ENCODE measurements at places on chromosomes 1 and 21.

GRCh38 chr1:154747380-154747739, 122.7 kb downstream of the KCNN3 start:
- no peak for DNase-seq

DNA sequence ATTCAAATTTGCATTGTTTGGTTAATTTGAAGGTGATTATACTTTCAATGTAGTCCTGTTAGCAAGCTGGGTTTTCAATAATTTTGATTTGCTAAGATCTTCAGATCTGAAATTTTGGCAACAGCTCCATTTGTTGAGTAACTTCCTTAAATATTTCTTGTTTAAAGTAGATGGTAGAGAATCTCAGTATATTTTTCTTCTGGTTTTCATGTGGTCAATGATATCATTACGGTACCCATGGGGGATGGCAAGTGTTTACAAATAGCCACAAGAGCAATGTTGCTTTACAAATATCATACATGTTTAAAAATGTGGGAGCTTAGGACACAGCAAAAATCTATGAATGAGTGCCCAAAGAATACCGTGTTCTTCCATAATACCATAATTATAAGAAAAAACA, 175.9 kb downstream of the IFI44 start:
- no peak for DNase-seq

DNA sequence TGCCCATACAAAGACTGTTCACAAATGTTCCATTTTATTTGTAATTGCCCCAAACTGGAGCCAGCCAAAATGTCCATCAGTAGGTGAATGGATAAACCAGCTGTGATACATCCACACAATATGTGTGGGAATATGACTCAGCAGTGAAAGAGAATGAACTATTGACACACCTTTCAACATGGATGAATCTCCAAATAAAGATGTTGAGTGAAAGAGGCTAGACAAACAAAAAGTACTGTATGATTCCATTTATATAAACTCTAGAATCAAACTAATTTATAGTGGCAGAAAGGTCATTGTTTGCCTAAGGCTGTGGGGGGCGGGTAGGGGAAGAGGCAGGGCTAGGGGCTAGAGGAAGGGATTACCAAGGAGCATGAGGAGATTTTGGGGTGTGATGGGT, 4.5 kb downstream of the DHCR24 start:
- DNase-seq, result no peak

GRCh38 chr1:180899262-180899661, 13.4 kb upstream of the KIAA1614 start:
- no peak for DNase-seq

- DNase-seq, result no peak
These were observed 30.6 kb downstream of the DPT start for GRCh38 chr1:168698453-168698852.

GRCh38 chr21:25759573-25759972, 24.8 kb downstream of the GABPA start:
- DNase-seq, result no peak

GRCh38 chr1:153985941-153986761, at the start of gene RAB13:
Gene RAB13 (minus strand): TSS chr1:153986339. CDS start chr1:153986236, 103 bp downstream.
- DNase-seq, result no peak

GRCh38 chr1:116253566-116254382, 119.3 kb upstream of the ATP1A1 start:
- no peak for DNase-seq

- no peak for DNase-seq
These were observed 4.0 kb upstream of the ETV3 start for GRCh38 chr1:157142201-157142600.

DNA sequence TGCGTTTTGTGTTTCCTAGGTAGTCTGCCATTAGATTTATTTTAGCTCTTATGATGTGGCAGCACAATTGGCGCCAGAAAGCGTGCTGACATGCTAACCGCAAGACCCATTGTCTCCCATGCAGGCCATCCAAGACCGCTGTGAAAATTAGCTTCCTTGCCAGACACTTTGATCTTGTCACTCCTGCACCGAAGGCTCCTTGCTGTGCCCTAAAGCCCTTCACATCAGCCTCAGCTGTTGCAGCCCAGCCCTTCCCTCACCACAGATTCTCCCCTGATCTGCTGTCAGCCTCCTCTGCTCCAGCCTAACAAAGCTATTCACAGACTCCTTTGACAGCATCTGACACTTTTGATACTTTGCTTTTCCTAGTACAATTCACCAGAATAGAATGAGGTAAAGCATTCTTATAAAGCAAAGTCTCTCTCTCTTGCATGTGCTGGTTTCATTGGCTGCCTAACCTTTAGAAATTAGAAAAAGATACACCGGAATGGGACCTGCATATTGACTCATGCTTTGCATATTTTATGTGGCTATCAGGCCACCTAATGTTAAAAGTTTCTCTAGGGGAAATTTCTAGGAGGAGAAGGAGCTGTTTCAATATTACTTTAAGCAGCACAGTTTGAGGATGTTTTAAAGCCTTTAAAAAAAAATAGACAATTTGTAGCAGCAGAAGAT, 280.3 kb upstream of the FMN2 start:
- no peak for DNase-seq

DNA sequence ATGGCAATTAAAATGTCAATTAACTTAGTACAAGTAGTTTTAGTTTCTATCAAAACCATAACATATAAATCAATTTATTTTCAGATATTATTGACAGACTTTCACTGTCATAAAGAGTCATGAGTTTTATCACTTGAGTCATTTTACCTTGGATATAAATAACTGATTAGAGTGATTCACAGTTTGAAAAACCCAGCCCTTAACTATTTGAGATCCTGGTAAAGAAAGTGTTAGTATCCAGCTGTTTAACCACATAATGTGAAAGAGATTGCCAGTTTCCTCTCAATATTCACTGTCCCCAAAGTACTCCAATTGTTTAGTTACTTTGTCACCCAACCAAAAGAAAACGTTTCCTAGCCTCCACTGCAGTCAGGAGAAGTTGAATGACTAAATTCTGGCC, 91.3 kb downstream of the UCHL5 start:
- no peak for DNase-seq

DNA sequence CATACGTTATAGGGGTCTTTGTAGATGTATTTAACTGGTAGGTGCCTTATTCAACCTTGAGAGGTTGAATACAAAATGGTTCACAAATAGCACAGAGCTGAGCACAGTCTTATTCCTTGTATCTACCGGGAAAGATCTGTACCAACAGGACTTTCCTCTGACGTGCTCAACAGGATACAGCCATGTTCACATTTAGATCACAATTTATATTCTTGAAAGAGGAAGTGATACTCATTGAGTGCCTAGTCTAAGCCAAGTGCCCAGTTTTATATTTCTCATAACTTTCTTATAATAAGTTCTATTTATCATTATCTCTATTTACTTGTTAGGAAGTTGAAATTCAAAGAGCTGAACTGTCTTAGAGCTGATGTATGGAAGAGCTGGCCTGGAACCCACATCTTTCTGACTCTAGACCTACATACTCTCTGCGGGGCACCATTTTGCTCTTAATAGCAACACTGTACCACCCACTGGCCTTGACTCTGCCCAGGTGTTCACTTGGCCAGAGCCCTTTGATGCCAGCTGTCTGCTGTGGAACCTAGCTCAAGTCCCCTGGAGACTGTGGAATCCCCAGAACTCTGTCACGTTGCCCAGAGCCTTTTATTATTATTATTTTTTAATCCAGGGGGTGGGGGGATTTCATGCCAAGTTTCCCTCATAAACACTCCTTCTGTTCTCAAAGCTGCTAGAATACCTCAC, 156.2 kb downstream of the TPR start:
- no peak for DNase-seq

DNA sequence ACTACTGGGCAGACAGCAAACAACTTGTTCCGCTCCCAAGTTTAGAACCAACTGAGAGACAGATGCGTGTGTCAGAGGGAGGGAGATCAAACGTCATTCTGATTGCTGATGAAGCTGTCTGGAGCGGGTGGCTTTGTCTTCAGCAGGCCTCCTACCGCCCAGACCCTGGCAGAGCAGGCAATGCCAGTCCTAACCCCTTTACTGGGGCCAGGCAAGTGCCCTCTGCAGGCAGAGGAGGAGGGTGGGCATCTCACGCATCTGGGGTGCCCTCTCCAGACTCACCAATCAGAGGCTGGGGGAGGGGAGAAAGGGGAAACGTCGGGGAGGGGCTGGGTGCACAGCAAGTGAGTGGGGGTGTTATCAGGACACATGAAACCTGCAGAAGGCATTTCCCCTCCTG, 126.6 kb downstream of the ACTL8 start:
- no peak for DNase-seq

- no peak for DNase-seq
These were observed 145.2 kb upstream of the ETS2 start for GRCh38 chr21:38660333-38661196.

DNA sequence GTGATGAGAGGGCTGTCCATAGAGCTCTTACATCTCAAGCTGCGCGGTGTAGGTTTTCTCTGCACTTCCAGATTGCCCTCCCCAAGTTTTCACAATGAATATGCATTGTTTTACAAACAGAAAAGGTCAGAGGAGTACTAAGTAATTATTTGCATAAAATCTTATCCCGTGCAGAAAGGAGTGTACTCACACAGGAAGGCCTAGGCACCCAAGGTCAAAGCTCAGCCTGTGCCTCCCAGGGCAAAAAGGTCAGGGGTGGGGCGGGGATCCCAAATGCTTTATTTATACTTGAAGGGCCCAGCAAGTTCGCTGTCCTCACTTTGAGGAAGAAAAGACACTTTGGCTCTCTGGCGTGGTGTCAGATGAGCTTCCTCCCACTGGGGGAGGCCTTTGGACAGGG, 10.3 kb upstream of the KCNE1 start:
- DNase-seq, result no peak

GRCh38 chr1:51326839-51327238, 3.5 kb downstream of the TTC39A start:
- DNase-seq, result peak; percentile 26

DNA sequence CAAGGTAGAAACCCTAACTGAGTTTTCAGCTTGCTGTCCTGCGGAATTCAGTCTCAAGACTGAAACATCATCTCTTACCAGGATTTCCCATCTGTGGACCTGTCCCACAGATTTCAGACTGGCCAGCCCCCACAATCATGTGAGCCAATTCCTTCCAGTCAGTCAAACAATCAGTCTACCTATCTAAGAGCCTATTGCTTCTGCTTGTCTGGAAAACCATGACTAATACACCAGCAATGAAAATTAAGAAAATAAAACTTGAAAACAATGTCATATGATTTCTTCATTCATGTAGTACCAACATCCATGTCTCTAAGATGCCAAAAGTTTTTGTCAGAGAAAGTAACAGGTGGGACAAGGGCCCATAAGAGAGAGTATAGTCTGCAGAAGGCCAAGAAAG, 57.6 kb upstream of the CRB1 start:
- DNase-seq, result no peak

DNA sequence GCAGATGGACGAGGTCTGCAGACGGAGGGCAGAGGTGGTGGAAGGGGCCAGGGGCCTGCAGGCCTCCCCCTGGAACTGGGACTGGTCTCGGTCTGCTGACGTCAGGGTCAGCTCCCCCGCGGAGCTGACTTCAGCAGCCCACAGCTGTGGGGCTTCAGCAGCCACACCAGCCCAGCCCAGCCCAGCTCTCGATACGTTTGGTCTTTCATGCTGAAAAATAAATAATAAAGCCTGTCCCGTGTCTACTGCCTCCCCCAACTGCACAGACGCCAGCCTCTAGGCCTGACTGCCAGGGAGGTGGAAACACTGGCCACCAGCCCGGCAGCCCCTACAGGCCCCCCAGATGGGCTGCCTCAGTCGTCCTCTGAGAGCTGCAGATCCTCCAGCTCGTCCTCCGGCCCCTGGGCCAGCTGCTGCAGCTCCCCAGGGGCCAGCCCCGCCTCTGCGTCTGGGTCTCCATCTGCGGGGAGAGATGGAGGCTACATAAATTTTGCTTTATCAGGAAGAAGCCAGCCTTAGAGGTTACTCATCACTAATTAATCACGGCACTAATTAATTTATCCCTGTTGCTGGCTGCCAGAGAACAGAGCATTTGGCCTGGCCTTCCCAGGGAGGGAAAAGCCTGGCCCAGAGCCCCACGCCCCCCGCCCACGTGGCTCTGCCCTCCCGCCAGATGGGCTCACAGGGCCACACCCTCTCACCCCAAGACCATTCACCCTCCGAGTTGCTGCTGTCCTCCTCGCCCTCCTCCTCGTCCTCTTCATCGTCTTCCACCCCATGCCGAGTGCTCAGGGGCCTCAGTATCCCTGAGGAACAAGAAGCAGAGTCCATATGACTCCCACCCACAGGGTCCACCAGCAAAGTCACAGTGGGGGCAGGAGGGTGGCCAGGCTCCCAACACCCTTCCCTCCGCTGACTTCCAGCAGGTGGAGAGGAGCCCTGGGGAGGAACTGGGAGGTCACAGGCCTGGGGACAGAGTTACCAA, 14.4 kb downstream of the NOC2L start:
- DNase-seq, result no peak

DNA sequence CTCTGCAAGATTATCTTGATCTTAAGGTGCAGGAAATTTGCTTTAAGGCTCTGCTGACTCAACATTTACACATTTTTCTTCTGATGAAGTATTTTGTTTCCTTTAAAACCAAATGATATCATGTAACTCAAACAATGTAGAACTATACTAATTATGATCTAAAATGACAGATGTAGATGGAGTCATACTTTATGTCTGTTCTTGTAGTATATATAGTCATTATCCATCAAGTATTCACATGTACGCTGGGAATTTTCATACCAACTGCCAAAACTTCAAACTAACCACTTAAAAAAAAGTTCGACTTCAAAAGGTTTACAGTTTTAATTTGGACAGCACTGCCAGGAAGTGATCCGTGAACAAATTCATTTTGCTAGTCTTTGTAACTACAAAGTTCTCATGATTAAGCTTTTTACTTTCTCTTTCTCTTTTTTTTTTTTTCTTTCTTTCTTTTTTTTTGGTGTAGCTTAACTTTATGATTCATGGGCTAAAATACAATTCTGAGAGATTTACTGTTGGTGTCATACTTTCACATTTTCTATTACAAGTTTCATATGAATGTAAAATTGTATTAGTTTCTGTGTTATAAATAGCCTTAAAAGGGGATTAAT, 509.0 kb upstream of the CXADR start:
- no peak for DNase-seq

DNA sequence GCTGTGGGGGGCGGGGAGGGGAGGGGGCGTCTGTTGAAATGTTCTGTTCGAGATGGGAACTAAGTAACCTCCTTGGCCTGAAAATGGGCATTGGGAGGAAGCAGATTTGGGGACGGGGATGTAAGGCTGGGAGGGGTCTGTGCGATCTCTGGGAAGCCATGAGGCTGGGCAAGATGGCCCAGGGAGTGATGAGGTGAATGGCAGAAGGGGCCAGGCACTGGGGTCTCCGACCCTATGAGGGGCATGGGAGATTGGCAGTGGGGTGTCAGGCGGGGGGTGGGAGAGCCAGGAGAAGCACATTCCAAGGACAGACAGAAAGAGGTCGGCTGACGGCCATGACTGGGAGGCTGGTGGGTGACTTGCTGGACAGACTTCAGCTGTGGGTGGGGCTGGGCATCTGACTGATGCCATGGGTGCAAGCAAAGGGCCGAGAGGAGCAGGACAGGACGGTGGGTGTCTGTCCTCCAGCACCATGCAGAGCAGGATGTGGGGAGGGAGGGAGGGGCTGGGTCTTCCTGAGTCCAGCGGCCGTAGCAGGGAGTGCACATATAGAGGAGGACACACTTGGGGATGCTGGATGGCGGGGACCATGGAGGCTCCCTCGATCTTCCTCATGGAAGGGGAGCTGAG, 30.0 kb upstream of the COL18A1 start:
- DNase-seq, result no peak

- DNase-seq, result no peak
These were observed 9.1 kb downstream of the NES start for GRCh38 chr1:156667968-156668709.
